Activated CD4-positive, CD25-positive, alpha-beta regulatory T cell (primary cell): ENCODE measurements at places on chromosomes 5 and 9.

GRCh38 chr5:170046241-170046640, 59.5 kb upstream of the FOXI1 start:
- no peak for DNase-seq

DNA sequence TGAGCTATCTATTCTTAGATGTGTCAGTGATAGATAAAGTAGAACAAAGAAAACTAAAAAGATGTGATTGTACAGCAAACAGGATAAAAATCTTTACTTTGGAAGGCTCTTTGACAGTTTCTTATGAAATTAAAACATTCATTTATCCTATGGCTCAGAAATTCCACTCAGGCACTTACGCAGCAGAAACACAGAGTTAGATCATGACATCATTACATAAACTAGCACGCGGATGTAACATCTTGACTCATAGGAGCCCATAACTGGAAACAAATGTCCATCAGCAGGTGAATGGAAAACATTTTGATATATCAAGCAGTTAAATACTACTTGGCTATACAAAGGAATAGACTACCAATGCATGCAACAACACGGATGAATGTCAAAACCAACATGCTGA, 45.3 kb downstream of the ICE1 start:
- no peak for DNase-seq

- DNase-seq = no peak
Observed at GRCh38 chr9:123251741-123252140, 16.6 kb downstream of the STRBP start.

GRCh38 chr5:116084287-116084691, 536 bp upstream of the COMMD10 start:
- DNase-seq = no peak

DNA sequence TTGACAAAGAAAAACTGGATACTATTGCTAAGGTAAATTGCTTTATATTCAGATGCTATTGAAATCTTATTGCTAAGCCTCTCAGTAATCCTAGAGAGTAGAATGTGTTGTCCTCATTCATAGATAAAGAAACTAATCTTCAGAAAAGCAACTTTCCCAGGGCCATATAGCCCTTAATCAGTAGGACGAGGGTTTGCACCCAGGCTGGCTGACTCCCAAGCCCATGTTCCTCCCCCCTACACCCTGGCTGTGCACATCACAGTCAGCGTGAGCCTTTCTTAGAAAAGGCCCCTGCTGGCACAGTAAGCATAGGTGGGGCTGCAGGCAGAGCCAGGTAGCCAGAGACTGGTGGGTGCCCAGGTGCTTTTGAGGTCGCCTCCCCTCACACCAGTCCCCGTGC, 15.8 kb upstream of the GLIPR2 start:
- no peak for DNase-seq

DNA sequence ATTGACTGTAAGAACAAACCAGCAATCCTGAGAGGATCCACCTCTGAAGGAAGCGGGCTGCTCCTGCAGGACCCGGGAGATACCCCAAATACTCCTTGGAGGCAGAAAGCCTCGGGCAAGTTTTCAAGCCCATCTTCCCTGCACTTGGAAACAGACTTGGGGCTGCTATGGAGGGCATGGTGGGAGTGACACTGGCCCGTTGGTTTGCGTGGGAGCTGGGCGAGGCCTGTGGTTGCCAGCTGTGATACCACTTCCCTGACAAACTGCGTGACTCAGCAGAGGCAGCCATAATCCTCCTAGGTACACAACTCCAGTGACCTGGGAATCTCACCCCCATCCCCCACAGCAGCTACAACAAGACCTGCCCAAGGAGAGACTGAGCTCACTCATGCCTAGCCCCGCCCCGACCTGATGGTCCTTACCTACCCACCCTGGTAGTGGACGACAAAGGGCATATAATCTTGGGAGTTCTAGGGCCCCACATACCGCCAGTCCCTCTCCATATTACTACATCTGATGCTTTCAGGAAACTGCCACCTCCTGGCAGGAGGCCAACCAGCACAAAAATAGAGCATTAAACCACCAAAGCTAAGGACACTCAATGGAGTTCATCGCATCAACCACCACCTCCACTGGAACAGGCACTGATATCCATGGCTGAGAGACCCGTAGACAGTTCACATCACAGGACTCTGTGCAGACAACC, 38.1 kb upstream of the VLDLR start:
- no peak for DNase-seq

DNA sequence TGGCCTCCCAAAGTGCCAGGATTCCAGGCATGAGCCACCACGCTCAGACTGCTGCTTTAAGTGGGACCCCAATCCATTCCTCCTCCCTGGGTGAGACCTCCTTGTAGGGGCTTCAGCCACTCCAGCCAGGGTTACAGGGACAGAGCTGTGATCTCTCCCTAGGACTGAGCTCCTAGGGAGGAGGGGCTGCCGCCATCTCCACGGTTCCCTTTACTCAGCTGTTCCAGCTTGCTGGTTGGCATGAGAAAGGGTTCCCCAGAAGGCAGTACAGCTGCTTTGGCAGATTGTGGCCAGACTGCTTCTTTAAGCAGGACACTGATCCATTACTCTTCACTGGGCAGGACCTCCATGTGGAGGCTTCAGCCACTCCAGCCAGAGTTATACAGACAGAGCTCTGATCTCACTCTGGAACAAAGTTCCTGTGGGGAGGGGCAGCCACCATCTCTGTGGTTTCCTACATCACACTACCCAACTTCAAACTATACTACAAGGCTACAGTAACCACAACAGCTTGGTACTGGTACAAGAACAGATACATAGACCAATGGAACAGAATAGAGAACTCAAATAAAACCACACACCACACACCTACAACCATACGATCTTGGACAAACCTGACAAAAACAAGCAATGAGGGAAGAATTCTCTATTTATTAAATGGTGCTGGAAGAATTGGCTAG, 7.2 kb downstream of the INSL6 start:
- DNase-seq = no peak

GRCh38 chr5:144313147-144313726, 142.6 kb downstream of the KCTD16 start:
- no peak for DNase-seq

- DNase-seq = no peak
Observed at GRCh38 chr5:159210210-159210661, 883 bp upstream of the RNF145 start.

GRCh38 chr9:84659313-84659712, 10.2 kb upstream of the NTRK2 start:
- DNase-seq = no peak

GRCh38 chr9:68703672-68704071, 1.4 kb upstream of the PIP5K1B start:
- no peak for DNase-seq
